Fibroblast of villous mesenchyme (primary cell): ENCODE measurements at places on chromosomes 1 and 21.

- no peak for DNase-seq
Observed at GRCh38 chr1:20426371-20426770, 59.6 kb downstream of the CAMK2N1 start.

GRCh38 chr1:176577646-176578197 is 114.7 kb downstream of the PAPPA2 start:
- no peak for DNase-seq

DNA sequence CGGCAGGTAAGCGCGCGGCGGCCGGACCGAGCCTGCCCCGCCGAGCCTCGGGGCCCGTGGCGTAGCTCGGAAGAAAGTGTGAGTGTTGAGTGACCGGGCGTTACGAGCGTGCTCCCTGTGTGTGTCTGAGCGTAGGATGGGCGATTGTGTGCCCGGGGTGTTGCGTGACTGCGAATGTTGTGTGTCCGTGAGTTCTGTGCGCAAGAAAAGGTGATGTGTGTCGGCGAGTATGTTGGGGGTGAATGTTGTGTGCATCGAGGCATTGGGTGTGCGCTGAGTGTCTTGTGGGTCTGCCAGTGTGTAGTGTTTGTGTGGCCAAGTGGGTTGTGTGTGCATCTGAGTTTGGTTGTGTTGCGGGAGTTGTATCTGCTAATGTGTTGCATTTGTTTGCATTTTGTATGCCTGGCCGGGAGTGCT is 398 bp downstream of the PTPRU start:
- DNase-seq, result peak; percentile 20

GRCh38 chr1:246591047-246591446 is 24.8 kb downstream of the CNST start:
- DNase-seq, result no peak

DNA sequence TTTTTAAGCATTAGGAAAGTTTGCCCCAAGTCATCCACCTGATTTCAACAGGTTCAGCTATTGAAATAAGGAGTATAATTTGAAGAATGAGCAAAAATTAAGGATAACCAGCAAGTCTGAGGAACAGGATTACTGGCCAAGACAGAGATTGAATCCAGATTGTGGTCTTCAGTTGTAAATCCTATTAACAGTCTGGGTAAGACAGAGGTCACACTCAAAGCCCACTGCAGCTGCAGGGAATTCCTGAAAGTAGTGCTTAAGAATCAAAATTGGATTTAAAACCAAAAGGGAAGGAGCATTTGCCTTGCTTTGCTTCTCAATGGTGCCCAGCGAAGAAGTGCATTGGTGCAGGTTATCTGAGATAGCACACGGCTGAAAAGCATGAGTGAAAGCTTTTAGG is 6.4 kb upstream of the LORICRIN start:
- no peak for DNase-seq

GRCh38 chr1:114076308-114076707 is 77.4 kb downstream of the SYT6 start:
- DNase-seq, result no peak

DNA sequence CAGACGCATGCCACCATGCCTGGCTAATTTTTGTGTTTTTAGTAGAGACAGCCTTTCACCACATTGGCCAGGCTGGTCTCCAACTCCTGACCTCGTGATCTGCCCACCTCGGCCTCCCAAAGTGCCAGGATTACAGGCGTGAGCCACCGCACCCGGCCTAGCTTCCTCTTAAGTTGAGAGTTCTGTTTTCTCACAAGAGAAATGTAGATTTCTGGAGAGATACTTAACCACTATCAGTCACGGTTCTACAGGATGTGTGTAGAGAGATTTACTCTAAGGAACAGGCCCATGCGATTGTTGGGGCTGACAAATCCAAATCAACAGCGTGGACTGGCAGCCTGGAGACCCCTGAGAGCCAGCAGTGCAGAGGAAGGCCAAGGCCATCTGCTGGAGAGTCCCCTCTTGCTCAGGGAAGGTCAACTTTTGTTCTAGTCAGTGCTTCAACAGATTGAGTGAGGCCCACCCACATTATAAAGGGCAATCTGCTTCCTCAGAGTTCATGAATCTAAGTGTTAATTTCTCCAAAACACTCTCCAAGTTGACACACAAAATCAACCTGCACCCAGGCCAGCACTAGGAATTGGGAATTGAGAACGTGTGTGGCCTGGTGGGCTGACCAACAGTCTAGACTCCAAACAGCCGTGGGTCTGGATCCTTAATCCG is 38.7 kb downstream of the CHAF1B start:
- no peak for DNase-seq

- DNase-seq, result no peak
Observed at GRCh38 chr1:110872745-110873720, at the start of gene CD53. Gene CD53 (plus strand): TSS chr1:110873148. CDS start chr1:110891409, 18,261 bp downstream.

DNA sequence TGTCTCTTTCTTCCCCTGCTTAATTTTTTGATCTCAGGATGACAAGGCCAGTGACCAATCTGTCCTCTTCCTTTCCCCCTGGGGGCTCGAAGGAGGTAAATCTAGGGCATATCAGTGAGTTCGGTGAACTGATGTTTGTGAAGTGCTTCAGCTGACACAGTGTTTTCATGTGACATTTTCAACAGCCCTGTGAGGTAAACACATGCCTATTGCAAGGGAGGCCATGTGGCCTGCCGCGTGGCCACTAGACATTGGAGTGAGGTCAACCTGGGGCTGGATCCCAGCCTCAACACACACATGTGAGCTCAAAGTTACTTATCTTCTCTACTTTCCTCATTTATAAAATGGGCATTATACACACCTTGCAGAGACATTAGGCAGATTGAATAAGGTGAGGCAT is 126.3 kb downstream of the PLPP3 start:
- peak; percentile 48 for DNase-seq

DNA sequence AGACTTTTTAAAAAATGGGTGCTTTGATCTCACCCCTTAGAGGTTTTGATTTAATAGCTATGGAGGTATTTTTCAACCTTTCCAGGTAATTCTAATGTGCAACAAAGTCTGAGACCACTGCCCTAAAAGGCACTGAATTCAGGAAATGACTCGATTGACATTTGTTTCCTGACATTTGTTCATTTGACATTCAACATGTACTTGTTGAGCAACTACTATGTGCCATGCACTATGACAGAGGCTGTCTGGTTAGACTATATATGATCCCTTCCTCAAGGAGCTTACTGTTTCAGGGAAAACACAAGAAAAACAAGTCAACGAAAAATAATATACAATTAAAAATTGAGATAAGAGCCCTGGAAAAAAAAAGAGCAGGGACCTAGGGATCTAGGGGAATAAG is 25.6 kb upstream of the AVPR1B start:
- DNase-seq, result no peak

DNA sequence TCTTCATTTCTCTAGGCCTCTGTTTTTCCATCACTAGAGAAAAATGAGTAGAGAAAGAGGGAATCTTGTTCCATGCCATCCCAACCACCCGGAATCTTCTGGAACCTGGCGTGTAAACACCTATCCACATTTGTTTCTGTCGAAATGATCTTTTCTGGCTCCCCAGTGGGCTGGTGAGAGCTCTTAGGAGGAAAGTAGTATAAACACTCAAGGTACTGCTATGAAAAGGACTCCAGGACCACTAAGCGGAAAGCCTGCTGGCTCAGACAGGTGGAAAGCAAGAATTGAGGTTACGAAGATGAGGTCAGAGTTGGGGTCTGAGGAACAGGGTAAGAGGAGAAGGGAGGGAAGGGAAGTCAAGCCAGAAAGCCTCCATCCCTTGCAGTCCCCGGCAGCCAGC is 90.8 kb downstream of the PLXNA2 start:
- DNase-seq, result no peak

DNA sequence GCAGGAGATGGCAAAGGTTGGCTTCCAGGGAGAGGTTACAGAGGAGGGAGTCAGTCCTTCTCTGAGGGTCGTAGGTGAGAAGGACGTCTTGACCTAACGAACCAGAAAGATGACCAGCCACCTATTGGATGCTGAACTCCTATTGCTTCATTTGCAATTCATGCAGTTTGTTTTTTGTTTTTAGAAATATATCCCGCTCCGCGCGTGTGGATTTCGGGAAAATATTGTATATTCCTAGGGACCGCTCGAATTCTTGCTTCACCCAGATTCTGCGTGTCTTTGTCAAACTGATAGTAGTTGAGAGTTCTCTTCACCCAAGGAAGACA is 564 bp downstream of the DISP1 start:
- no peak for DNase-seq

- peak; percentile 68 for DNase-seq
Observed at GRCh38 chr1:59477286-59477685, 180.4 kb downstream of the FGGY start.

GRCh38 chr1:243254233-243254926 is 701 bp downstream of the CEP170 start:
- DNase-seq, result peak; percentile 64

GRCh38 chr1:22711071-22711470 is 432 bp downstream of the EPHB2 start:
- no peak for DNase-seq

DNA sequence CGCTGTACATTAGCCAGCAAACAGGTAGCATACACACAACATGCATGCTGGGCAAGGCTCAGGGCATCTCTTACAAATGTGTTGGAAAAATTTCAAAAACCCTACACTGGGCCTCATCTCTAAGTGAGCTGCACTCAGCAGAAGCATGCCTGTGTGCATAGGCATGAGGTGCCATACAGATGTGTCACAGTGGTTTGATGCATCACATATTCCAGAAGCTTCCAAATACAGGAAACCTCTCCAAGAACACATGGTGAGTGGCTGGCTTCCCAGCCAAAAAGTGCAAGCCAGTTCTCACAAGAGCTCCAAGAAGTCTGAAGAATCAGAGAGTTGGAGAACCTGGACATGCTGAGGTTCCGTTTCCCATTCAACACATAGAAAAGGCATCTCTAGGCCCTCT is 58.3 kb downstream of the CD46 start:
- DNase-seq, result peak; percentile 28

DNA sequence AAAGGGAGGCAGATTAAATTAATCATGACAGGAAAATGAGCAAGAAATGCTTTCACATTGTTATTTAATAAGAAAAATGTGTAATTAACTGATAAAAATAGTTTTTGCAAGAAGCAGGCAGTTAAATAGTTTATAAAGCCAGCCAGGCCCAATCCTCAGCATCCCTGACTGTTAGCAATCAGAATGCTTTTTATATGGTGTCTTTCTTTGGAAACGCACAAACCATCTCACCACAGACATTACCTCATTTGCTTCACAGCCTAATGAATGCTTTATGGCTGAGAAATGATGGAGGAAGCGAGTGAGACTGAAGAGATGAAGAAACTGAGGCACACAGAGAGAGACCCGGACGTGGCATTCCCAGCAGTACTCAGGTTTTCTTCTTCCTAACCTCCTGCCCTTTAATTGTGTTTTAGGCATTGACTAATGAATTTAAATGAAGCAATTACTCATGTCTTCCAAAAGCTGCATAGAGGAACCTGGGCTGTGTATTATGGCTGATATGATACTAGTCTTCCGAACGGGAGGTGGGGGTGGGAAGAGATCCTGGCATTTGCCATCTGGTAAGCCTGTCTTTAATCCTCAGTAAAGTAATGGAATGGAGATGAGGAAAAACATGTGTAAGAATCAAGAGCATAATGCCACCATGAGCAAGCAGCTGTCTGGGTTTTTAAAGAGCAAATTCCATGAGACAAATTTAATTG is 116.1 kb upstream of the LMO4 start:
- no peak for DNase-seq

DNA sequence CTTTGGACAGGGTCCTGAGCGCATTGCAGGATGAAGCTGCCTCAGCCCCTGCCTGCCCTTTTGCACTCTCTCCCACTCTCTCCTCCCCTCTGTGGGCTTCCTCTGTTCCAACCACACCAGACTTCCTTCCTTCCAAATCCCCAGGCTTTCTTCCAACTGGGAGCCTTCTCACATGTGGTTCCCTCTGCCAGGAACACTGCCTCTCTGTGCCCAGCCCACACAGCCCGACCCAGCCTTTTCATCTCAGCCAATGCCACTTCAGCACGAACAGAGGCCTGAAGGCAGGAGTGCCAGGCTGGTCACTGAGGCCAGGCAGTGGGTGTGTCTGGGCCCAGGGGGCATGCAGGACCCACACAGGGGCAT is 5.9 kb downstream of the SELENON start:
- no peak for DNase-seq

DNA sequence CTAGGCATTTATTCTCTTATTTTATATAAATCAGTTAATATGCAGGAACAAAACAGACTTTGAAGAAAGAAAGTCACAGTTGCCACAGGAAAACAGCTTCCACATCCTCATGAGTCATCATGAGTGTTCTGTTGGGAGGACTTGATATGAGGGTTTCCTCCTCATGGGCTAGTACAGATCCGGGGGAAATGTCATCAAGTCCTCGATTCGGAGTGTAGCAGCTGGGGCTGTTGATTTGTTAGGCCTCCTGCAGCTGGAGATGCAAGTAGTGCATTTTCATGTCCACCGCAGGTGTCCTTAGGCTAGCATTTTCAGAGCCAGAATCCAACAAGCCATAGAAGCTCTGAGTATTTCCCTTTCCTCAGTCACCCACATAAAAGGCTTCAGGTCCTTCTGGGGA is 36.7 kb downstream of the ADAM30 start:
- peak; percentile 67 for DNase-seq

DNA sequence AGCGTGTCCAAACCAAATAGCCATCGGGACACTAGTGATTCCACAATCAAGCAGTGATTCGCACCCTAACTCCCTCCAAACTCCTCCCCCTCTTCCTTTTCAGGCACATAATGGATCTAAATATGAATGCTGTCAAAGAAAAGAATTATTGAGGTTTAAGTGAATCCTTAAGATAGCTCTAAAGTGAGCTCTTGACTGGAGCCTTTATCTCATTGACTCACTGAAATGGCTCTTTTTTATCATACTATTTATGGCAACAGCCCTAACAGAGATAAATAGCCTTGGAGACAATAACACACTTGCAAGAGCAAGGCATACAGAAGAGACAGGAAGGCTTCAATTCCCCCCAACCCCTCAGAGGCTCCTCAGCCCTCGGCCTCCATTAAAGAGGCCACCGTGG is 143.3 kb downstream of the PLXNA2 start:
- peak; percentile 45 for DNase-seq

DNA sequence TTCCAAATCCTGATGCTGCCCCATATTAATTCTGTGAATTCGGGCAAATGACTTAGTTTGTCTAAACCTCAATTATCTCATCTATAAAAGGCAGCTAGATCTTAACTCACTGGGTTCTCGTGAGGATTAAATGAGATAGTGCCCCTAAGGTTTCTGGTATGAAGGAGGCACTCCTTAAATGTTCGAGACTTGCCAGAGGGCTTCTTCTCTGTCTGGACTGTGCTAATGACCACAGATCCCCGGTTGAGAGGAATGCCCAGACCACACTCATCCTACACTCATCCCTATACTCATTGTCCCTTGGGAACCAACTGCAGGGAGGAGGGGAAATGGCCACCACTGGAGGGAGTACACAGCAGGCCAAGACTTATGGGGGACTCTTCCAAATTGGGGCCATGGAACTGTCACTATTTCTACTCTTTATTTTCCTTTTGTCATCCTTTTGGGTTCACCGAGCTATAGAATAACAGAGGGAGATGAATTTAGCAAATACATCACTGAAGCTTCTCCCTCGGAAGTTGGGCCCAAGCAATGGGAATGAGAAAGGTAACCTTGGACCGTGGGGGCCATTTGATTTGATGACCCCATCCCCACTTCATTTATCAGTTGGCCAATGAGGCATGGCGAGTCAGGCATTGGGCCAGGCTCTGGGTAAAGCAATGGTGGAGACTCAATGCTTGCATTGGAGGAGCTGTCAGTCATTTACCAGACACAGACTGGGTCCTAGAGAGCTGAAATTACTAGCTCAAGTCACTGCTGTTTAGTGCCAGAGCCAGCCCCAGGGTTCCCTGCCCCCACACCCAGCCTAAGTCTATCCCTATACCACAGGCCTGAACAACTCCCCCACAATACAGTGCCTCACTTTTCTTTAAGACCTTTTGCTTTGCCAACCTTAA is 5.1 kb downstream of the ATF3 start:
- DNase-seq, result no peak
